ENCODE measurements at places on chromosomes 12 and 14.

DNA sequence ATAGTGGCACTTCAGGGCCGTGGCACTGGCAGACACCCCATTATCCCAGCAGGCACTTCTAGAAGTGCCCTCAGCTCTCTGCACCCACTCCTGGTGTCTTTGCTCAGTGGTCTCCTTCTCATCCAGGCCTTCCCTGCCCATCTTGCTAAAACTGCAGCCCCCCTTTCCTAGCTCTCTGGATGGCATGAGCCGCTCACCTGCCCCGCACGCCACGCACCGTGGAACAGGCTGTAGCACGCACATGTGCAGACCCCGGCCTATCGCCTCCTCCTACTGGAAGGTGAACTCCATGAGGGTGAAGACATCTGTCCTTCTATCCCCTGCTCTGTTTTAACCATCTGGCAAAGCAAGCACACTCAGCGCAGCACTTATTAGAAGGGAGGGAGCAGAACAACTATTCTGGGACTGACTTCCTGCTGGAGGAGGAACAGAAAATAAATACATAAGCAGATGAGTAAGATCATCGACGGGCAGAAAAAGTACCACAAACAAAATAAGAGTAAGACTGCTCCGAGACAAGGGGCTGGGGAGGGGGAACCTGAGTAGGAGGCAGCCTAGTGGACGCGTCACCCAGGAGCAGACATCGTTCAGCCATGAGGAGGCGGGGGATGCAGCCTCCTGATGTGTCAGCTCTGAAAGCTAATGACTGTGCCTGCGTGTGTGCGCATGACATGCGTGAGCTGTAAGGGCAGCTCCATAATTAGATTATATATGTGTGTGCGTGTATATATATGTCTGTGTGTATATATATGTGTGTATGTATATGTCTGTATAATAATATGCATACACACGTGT, 7.8 kb upstream of the FZD10 start:
- DNase-seq = no peak

DNA sequence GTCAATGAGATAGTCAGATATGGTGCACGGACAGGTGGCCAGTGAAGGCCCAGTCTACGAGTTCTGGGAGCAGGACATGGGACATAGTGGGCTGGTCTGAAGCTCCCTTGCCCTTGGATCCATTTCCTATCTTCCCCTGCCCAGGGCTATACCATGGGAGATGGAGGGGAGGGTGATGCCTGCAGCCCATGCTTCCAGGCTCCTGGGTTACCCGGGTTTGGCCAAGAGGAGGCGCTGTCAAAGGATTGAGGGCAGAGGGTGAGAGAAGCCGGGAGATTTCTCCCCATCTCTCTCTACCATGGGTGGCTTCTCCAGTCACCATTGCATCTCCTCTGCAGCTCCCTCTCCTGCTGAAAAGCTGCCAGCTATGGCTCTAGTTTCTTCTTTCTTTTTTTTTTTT, 52.8 kb upstream of the LHX5 start:
- no peak for DNase-seq

- DNase-seq = no peak
These were observed 138.7 kb downstream of the RIMBP2 start for GRCh38 chr12:130577351-130577750.

GRCh38 chr14:51653079-51653774, 1.5 kb downstream of the FRMD6 start:
- DNase-seq = no peak

DNA sequence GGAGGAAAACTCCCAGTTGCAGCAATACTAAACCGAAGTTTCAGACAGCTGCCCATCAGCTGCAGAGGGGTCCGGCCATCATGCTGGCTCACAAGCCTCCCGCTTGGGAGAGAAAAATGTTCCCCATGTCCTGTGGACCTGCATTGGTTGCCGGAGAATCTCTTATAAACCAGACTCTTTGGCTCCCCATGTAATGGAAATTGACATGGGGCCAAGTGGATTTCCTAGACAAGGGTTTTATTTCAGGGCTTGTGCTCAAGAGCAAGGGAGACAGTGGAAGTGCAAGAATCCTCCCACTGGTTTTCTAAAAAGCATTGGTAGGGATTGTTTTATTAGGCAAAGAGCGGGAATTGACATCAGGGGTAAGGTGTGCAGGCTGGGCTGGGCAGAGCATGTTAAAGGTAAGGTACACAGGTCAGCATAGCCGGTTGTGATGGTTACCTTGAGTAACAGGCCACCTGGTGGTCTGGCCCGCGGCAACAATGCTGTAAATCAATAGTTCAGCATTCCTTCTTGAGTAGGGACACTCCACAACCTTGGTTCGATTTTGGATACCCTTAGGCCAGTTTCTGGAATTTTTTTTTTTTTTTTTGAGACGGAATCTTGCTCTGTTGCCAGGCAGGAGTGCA, 135.4 kb downstream of the UNC79 start:
- DNase-seq = no peak

DNA sequence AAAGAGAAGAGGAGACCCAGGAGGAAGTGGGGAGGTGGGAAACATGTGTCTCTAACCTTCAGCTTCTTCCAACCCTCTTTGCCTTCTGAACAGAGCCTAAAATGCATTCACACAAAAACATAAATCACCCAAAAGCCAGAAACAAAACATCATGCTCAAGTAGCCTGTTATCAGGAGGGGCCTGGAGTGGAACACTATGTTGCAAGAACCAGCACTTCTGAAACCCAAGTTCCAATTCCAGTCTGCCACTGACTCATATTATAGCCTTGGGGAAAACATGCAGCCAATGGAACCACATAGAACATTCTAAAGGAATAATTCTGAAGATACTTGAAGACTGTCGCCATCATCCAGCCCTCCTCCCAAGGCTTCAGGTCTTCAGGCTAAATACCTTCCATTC, 169.8 kb upstream of the PLXNC1 start:
- DNase-seq = no peak

DNA sequence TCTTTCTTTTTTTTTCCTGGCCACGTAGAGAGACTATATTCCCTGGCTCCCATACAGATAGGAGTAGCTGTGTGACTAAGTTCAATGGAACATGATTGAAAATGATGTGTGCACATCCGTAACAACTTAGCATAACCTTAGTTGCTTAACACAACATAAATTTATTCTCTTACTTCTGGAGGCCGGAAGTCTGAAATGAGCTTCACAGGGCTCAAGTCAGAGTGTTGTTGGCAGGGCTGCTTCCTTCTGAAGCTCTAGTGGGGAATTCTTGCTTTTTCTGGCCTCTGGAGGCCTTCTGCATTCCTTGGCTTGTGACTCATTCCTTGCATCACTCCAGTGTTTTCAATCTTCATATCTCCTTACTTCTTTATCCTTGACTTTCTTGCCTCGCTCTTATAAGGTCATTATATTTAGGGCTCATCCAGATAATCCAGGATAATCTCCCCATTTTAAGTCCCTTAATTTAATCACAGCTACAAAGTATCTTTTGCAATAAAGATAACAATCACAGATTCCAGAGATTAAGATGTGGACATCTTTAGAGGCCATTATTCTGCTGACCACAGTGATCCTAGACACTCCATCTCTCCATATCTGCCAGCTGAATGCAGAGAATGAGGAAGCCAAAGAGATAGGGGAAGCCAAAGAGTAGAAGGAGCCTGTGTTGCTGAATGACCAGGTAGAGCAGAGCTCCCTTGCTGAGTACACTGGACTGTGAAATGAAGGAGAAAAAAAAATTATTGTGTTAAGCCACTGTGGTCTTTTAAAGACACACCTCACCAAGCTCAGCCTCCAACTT, 21.0 kb upstream of the SNX6 start:
- no peak for DNase-seq

GRCh38 chr14:28709571-28710305, 56.8 kb upstream of the FOXG1 start:
- DNase-seq = no peak

GRCh38 chr14:86961106-86961716, 1031.8 kb downstream of the GALC start:
- DNase-seq = no peak

DNA sequence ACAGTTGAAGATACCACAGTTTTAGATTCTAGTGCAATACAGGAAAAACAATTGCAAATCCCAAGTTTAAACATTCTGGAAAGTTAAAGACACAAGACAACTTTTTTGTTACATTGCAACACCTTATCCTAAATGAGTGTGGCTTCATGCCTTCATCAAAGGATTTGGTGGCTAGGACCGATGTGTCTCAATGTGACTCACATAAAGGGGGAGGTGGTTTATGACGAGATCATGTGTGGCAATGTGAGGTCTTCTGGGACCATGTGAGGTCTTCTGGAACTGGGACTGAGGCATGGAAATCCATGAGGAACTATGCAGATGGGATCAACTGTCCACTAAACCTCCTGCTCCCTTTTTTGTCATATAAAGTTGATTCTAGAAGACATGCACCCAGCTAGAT, 166.2 kb downstream of the PAX9 start:
- DNase-seq = no peak
